SK-MEL-5 (cell line): ENCODE measurements at places on chromosomes 4 and X. TPM values are rescaled to one million over a fixed set of nuclear protein-coding genes. Genes with fewer than 3 reads are reported as not detected.

GRCh38 chr4:4269856-4270255 is 20.1 kb downstream of the LYAR start:
- no peak for DNase-seq

DNA sequence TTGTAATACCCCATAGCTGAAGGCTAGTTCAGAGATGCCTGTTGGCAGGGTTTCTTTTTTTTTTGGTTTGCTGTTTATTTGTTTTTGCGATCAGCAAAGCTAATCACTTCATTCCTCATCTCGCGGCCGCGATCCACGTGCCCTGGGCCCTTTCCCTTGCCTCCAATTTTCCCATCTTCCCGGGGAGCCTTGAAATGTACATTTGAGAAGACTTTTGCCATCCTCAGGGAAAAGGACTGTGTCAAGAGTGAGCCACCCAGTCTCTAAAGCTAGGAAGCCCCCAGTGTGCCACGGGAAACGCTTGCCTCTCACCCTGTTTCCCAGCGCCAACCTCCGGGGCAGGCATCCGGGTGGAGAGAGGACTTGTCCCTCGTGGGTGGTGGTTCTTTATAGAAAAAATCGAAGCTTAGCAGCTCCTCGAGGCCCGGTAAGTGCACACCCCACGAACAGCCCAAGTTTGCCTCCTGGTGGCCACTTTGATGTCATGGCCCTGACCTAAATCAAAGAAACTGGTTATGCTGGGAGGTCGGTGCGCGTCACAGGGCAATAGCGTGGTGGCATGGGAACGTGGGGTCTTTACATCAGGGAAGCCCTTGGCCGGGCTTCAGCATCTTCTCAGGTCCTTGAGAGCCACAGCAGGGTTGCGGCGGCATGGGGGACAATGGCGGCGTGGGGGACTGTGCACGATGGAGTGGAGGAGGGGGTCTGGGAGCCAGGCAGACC is 42.0 kb downstream of the MAP7D3 start:
- peak; percentile 69 for DNase-seq

DNA sequence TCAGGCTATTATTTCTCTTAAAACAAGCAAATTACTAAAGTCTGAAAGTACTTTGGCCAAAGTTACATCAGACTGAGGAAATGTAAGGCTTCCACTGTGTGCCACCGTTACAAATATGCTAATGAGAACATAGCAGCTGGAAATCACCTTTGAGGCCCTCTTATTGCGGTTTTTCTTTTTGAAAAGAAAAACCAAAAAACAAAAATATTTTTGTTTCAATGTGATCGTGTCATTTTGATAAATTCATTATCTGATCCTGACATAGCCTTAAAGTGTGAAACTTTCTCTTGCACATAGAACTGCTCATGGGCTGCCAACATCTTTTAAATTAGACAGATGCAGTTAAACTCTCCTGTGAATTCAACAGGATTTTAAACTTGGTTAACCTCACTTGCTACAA is 2.8 kb upstream of the TIFA start:
- DNase-seq: no peak

DNA sequence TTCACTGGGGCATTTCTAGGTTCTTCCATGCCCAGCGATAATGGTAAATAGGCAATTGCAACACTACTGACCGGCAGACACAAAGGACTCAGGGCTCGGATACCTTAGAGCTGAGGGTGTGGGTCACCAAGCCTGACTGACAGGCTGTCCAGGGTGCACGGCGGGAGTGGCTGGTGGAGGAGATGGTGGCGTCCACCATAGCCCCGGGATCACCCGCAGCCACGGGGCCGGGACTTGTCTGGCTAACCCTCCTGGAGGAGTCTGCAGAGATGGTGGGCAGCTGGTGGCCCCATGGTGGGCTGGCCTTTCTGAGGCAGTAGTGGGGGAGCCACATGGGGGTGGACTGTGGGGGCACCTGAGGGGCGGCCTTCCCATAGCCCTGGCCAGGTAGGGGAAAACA is 11.7 kb upstream of the ABLIM2 start:
- DNase-seq: no peak

GRCh38 chr4:33091961-33092360 is 2371.8 kb downstream of the PCDH7 start:
- no peak for DNase-seq

- DNase-seq: no peak
Observed at GRCh38 chrX:122582280-122582974, 601.7 kb upstream of the GRIA3 start.

DNA sequence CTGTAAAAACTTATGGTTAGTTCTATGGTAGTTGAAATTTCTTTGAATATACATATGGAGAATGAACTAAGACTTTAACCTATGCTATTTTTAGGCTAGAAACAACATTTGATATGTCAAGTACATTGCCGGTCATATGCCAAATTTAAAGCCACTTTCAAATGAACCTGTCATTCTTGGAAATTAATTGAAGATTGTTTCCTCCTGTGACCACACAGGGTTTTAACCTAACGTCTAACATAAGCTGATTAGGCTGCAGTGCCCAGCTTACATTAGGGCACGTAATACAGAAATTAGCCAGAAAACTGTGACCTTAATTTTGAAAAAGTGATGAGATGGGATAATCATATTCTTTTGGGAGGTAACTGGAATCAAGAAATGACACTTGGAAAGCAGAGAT is 645.9 kb downstream of the FSTL5 start:
- no peak for DNase-seq

DNA sequence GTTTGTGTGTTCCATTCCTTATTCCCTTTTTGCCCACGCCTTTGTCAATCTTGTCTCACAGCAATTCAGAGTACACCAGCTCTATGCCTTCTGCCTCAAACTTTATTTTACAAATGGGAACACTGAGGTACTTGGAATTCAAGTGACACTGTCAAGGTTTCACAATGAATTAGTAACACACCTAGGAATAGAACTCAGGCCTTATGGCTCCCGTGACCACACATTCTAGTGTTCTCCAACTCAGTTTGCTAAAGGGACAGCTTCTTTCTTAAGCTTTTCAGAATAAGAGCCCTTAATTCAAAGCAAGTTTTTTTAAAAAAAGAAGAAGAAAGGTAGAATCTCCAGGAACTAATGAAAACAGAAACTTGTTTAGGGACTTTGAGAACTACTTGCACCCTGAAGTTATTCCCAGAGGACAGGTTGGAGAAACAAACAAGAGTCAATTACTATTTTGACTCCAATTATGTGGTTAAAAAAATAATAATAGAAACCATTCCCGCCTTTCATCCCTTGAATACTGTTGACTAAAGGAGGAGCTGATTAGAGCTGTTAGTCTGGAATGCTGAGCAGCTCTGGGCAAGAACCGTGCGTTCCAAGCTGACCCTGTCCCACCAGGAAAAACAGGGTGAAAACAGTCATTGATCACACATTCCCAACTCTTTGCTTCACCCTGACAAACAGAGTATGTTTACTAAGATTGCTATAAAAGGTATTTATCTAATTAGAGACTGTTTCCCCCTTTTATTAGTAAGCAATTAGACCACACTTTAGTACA is 408.8 kb upstream of the CNKSR2 start:
- no peak for DNase-seq

TXK gene
- 0.13 TPM in 1 of 2 replicates, not detected in the other for total RNA-seq

- no peak for DNase-seq
Observed at GRCh38 chr4:78940752-78941151, 1.5 kb upstream of the PAQR3 start.

- no peak for DNase-seq
Observed at GRCh38 chrX:1389181-1389992, 2.5 kb downstream of the SLC25A6 start.
